ENCODE measurements at places on chromosomes 5 and 9.

- DNase-seq, result peak; percentile 14
Measured at GRCh38 chr5:174751154-174752000, 27.0 kb downstream of the MSX2 start.

GRCh38 chr9:107759823-107760166 lies 270.2 kb upstream of the KLF4 start:
- no peak for DNase-seq

- no peak for DNase-seq
Measured at GRCh38 chr9:21873540-21874221, 71.2 kb downstream of the MTAP start.

DNA sequence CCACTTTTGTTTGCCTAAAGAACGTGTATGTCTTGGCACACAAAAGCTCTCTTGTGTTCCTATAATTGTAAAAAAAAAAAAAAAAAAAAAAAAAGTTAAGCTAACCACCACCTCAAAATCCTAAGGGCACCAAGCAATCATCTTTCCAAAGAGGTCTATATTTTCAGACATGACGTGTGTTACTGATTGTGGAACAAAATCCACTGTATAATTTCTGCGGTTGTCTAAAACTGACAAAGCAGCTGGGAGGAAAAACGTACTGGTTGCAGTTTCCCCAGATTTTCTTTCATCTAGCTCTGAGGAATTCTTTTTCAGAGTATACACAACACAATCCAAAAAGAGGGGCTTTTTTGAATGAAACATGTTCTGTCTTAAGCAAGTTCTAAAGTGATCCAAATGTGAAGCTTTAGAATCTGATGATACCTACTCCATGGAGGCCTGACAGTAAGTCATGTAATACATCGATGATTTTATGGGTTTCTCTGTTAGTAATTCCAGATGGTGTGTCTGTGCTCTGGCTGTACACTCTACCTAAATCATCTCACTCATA lies 375.6 kb upstream of the NUDT12 start:
- DNase-seq, result no peak

GRCh38 chr9:96158147-96158546 lies 143.8 kb downstream of the HSD17B3 start:
- no peak for DNase-seq

- DNase-seq, result no peak
Measured at GRCh38 chr9:6996061-6996854, 238.5 kb downstream of the KDM4C start.

DNA sequence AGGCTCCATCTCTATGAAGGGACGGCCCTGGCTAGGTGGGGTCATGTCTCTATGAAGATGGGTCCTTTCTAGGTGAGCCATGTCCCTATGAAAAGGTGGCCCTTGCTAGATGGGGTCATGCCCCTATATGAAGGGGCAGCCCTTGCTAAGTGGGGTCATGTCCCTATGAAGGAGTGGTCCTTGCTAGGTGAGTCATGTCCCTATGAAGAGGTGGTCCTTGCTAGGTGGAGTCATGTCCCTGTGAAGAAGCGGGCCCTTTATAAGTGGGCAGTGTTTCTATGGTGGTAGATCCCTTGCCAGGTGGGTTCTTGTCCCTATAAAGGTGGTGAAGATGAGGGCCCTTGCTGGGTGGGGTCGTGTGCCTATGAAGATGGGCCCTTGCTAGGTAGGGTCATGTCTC lies 283.0 kb upstream of the IRX2 start:
- no peak for DNase-seq

GRCh38 chr9:35538361-35539234 lies 48.7 kb downstream of the RUSC2 start:
- DNase-seq, result no peak

DNA sequence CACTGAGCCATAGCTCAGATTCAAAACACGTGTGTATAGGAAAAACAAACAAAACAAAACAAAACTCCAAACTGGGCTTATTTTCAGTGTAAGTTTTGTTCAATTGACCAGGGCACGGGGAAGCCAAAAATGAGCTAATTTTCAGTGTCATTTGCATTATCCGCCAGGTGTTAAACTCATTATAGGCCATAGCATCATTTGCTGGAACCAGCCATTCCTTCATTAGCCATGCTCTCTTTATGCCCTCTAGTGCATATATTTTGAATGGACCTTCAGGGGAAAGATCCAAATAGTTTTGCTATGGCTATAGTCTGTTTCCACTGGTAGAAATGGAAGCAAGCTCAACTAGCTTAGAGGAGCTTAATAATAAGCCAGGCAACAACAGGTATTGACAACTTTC lies 1205.2 kb upstream of the DMAC1 start:
- DNase-seq, result no peak

- no peak for DNase-seq
Measured at GRCh38 chr5:206406-206805, 11.5 kb downstream of the CCDC127 start.

GRCh38 chr5:149264439-149265067 lies 7.1 kb upstream of the AFAP1L1 start:
- no peak for DNase-seq

GRCh38 chr9:106309925-106310324 lies 553.0 kb upstream of the ZNF462 start:
- no peak for DNase-seq

GRCh38 chr5:178428341-178429155 lies 161.6 kb downstream of the COL23A1 start:
- no peak for DNase-seq

Measured in hematopoietic multipotent progenitor cell treated with erythropoietin and hydrocortisone succinate and interleukin-3 and kit ligand, for 4 days (in vitro differentiated cells).